T-helper 2 cell treated with Interferon-gamma antibody and Interleukin-4, amounts not matched to agents 5 μg/mL and 100 μg/mL, for 36 hours (primary cell): ENCODE measurements at places on chromosomes 4 and X.

- DNase-seq = peak; percentile 35
These were observed 26.8 kb upstream of the CLDN24 start for GRCh38 chr4:183348706-183349659.

DNA sequence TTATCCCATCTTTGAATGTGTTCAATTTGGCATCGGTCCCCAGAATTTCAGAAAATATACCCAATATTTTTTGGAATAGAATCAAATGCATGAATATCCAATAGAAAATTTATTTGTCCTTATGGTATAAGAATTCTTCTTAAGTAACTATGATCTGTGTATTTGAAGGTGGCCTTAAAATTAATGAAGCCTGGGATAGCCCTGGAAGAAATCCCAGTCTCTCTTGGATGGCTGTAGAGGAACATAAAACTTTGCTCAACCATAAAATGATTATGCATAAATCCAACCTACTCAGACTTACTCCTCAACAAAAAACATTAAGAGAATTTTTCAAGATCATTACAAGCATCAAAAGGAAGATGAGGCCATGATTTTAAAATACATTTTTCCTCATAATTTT lies 269.4 kb upstream of the SMIM31 start:
- no peak for DNase-seq

GRCh38 chr4:139934708-139935195 lies 219.2 kb downstream of the MAML3 start:
- no peak for DNase-seq

DNA sequence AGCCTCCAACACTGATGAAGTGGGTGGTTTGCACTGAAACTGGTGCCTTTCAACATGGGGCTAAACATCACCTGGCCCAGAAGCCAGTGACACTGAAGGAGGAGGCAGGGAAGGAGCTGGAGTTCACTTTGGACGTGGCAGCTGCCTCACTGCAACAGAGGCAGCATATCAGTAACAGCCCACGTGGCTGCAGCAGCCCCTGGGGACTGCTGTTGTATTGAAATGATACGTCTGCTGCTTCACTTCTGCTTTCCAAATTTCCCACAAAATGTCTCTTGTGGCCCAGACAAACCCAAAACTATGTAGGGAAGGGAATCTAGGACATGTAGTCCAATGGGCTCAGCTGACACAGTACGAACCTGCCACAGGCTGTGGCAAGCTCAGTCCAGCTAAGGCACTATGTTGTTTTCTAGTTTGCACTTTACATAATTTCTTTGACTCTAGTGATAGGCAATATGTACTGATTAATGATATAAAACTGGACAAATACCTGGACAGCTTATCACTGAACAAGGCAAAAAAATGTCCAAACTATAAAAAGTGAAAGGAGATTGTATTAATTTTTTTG lies 84.7 kb upstream of the RAPGEF2 start:
- DNase-seq = no peak

DNA sequence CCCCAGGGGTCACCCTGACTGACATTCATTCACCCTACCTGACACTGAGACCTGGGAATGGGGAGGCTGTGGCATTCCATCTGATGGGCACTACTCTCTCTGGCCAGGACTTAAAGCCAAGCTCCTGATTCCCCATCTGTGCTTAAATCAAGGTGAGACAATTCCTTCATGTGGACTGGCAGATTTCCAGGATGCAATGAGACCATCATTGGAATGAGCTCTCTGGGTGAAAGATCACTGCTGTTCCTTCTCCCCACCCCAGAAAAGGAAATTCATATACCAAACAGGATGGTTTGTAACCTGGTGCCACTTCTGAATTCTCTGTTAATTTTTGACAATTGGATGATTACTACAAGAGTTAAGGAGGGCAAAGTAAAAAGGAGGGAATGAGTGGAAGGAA lies 354.8 kb downstream of the MID1IP1 start:
- no peak for DNase-seq

DNA sequence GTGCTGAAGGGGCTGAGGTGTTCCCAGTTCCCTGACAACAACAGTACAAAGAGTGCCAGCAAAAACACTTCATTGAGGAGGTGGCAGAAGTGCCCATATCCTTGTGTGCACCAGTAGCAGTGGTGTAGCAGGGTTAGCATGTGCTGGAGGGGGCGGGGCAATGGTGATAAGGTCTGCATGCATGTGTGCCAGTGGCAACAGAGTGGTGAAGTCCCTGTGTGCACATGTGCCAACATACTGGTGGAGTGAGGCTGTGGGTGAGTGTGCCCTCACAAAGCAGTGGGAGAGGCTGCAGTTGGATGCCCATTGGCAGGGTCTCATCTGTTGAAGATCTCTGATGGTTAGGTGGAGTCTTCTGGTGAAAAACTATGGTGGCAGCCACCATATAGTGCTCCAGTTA lies 994.6 kb downstream of the PCDH19 start:
- no peak for DNase-seq

DNA sequence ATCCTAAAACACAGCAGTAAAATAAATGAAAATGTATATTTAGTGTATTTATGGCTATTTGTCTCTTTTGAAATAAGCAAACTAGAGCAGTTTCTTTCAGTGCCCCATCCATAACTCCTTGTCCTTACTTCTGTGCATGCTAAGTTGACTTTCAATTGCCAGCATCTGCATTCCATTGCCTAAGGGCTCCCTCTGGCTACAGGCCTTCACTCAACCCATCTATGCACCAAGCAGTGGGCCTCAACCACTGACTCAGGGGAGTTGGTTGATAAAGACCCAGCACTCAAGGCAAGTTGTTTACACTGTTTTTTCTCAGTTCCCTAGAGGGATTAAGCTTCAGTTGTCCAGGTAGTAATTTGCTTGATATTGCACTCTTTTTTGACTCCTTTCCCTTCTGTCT lies 265.7 kb downstream of the IQCM start:
- DNase-seq = no peak

GRCh38 chr4:75004755-75005668 lies 72.1 kb downstream of the PARM1 start:
- DNase-seq = no peak

GRCh38 chr4:7686070-7686870 lies 251.5 kb upstream of the PSAPL1 start:
- no peak for DNase-seq

DNA sequence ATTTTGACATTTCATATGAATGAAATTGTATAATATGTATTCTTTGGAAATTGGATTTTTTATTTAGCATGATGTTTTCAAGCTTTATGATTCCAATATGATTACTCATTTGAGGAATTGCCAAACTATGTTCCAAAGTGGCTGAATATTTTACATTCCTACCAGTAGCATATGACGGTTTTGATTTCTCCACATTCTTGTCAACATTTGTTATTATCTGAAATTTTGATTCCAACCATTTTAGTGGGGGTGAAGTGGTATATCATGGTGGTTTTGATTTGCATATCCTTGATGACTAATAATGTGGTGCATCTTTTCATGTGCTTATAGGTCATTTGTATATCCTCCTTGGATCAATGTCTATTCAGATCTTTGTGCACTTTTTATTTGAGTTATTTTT lies 2.6 kb upstream of the BEX1 start:
- no peak for DNase-seq

GRCh38 chr4:188728359-188728758 lies 589.1 kb downstream of the TRIML1 start:
- DNase-seq = no peak

GRCh38 chrX:19682712-19683331 lies 167.5 kb upstream of the MAP3K15 start:
- peak; percentile 77 for DNase-seq
